ENCODE measurements at places on chromosomes 2 and 18.

DNA sequence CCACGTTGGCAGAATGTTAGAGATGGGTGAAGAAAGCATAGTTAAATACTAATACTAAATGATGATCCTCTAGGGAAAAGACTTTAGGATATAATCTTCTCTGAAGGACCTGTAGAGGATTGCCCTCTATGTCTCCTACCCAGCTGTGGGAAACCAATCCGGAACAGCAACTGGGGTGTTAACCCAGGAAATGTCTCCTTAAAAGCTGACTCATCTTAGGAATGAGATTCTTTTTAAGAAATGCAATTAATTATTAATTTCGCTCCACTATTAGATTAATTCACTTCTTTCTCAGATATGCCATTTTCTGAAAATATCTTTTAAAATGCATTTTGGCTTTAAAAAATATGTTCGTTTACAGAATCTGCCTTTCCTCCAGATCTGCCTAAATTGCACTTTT lies 7.4 kb downstream of the SCN3A start:
- no peak for DNase-seq

- DNase-seq, result no peak
These were observed 17.3 kb upstream of the GTF2A1L start for GRCh38 chr2:48600204-48600813.

GRCh38 chr2:96174251-96175144 lies 29.3 kb upstream of the DUSP2 start:
- DNase-seq, result peak; percentile 80

DNA sequence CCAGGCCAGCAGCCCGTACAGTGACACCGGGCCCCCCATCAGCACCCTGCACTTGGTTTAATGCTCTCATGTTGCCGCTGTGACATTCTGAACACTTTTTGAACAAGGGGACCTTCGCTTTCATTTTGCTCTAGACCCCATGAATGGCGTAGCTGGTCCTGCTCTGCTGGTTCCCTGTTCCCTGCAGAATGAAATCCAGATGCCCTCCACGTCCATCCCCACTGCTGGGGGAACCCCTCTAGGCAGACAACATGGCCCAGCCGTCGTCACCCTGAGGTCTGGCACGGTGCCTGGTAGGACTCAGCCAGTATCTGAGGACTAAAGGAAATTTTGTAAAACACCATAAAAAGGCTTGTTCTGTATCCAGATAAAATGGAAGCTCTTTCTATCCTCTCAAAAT lies 128.6 kb downstream of the KCTD1 start:
- DNase-seq, result no peak

GRCh38 chr2:158004126-158004764 lies 97.4 kb upstream of the UPP2 start:
- DNase-seq, result no peak

DNA sequence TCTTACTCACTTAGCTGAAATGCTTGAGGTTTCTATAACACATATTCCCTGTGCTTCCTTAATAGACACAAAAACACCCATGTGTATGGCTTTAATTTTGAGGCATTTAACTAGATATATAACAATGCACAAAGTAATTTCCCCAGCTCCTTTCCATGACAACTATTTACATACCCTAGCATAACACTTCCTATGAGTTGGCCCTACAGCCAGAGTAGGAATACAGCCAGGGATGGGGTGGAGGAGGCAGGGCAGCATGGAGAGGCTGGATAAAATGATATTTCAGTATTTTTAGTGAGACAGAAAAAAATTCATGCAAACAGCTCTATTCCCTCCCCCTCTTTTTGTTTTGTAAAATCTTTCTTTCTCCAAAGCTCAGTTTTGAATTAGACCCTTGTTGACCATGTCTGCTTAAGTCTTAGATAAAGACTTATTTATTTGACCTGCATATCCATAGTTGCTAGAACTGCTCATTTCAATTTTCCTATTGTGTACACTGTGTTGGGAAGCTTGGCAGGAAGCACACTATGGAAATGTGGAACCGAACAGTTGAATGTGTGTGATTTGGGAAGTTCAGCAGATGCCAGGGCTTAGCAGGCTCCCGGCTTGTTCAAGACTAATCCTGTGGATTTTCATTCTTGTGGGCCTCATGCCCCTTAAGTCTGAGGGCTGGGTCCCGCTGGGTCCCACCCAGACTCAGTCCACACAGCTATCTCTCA lies 11.2 kb upstream of the B3GNT2 start:
- DNase-seq, result no peak

GRCh38 chr18:51049137-51049536 lies 19.1 kb downstream of the SMAD4 start:
- DNase-seq, result no peak

DNA sequence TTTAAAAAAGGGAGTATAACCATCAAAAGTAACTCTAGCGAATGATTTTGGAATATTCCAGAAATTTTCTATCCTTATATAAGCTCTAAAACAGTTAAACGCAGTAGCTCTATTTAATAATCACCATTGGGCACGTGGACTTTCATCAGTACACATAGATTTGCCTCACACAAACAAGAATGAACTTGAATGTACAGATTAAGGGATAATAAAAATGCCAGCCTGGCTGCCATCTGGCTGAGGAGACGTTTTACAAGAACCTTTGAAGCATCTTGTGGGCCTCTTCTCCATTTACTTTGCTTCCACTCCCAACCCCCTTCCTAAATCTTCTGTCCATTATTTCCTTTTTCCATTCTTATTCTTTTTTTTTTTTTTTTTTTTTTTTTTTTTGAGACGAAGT lies 47.2 kb downstream of the AGAP1 start:
- DNase-seq, result no peak

GRCh38 chr2:106201661-106202060 lies 7.6 kb upstream of the UXS1 start:
- DNase-seq, result no peak

GRCh38 chr18:53531187-53531586 lies 693.3 kb downstream of the MBD2 start:
- no peak for DNase-seq

DNA sequence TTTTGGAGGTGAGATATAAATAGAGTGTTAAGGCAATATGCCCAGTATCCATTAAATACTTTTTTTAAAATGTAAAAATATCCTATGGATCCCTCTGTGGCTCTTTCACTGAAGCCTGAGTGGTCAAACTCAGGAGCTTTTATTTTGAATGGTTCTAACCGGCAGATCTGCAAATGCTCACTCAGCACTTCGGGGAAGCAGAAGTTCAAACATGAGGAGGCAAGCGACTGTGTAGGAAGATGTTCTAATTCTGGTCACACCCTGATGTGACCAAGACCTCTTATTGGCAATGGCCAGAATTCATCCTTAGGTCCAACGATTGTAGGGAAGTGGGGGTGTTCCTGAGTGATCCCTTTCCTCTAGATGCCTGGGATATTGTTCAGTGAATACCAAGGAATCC lies 168.8 kb downstream of the CDCA7 start:
- no peak for DNase-seq

DNA sequence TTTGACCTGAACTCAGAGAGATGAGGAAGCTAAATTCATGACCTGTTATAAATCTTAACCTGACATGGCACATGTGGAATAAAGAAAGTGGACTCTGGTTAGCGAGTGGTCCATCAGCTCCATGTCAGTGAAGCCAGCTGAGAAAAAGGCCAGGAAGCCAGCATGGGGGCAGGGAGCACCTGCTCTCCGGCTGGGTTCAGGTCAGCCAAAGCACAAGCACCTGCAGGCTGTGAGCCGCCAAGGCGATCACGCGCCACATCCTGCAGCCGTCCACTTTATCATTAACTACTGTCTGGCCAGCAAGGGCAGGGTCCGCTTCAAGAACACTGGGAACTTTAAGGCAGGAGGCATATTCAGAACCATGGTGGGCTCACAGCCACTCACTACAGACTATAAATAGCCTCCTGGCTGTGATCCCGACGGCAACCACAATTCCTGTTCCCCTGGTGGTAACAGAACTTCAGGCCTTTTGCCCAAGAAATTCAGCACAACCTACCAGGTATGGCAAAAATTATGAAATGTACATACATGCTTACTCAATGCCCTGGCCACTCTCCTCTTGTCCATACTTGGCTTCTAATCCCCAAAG lies 35.5 kb downstream of the ACVR1 start:
- DNase-seq, result peak; percentile 94

DNA sequence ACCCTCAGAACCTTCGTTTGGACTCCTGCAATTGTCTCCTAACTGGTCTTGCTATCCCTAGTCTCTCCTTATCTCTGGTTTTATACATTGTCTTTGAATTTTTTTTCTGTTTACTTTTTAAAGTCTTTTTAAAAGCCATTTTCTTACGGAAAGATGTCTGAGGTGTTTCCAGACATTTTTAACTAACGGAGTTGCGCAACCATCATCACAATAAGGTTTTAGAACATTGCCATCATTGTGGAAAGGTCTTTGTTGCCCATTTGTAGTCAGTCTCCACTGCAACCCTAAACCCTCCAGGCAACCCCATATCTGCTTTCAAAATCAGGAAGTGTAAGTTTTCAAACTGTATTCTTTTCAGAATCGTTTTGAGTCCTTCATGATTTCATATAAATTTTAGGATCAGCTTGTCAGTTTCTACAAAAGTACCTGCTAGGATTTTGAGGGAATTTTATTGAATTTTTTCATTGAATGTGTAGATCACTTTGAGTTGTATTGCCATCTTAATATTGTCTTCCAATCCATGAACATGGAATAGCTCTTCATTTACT lies 46.3 kb downstream of the ANKRD12 start:
- DNase-seq, result no peak

DNA sequence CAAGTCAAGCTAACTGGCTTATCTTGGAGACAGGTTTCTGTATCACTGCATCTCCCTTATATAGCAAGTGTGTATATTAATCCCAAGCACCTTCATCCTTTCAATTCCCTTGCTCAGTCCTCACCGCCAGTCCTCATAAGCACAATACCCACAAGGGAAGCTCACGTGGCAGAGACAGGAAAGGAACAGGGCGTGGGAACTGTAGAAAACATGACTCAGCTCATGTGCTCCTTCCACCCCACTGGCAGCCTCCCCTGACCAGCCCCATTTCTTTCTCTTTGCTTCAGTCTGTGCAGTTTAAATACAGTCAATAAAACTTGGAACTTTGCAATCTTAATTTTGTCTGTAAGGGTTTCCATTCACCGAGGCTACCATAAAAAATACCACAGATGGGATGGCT lies 36.5 kb upstream of the CDH19 start:
- no peak for DNase-seq

- no peak for DNase-seq
These were observed 38.6 kb upstream of the BZW1 start for GRCh38 chr2:200773083-200773482.

GRCh38 chr2:240189686-240190085 lies 49.2 kb upstream of the OTOS start:
- DNase-seq, result peak; percentile 25

- DNase-seq, result no peak
These were observed 5.3 kb upstream of the FLACC1 start for GRCh38 chr2:201362396-201362795.

- no peak for DNase-seq
These were observed 181.5 kb downstream of the NRXN1 start for GRCh38 chr2:50850290-50850969.

DNA sequence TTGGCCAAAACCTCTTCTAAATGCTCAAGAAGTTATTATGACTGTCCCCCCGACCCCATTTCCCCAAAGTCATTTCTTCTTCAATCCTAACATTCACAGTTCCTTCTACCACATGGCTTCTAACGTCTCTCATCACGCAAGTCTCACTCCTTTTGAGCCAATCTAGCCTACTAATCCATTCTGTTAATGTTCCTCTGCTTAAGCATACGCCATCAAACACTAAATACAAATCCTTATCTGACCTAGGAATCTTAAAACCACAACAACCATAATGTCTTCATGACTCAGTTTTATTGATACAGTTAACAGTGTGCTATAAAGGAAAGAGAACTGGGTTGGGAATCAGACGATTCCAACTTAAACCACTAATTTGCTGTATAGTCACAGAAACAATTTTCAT lies 23.9 kb downstream of the HNRNPLL start:
- no peak for DNase-seq

DNA sequence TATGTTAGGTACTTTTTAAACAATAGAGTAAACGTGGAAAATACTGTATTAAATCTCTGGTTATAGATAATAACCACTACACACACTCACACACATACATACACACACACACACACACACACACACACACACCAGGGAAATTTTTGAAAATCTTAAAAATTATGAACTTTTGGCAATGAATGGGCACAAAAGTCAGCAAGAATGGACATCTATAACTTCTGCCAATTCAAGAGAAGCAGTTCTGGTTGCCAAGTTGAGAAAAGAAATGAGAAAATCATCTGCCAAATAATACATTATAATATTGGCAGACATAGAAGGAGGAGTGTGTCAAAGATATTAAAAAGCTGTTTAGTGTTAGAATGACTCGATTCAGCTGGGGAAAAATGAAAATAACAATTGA lies 42.9 kb upstream of the TMEM178A start:
- DNase-seq, result no peak

- DNase-seq, result peak; percentile 98
These were observed at the start of gene ALS2 for GRCh38 chr2:201780674-201781493. TSS of gene ALS2 (minus strand) at chr2:201780933. CDS start at chr2:201768885, 12,048 bp downstream.

GRCh38 chr2:236545248-236545658 lies 24.4 kb upstream of the ACKR3 start:
- no peak for DNase-seq

DNA sequence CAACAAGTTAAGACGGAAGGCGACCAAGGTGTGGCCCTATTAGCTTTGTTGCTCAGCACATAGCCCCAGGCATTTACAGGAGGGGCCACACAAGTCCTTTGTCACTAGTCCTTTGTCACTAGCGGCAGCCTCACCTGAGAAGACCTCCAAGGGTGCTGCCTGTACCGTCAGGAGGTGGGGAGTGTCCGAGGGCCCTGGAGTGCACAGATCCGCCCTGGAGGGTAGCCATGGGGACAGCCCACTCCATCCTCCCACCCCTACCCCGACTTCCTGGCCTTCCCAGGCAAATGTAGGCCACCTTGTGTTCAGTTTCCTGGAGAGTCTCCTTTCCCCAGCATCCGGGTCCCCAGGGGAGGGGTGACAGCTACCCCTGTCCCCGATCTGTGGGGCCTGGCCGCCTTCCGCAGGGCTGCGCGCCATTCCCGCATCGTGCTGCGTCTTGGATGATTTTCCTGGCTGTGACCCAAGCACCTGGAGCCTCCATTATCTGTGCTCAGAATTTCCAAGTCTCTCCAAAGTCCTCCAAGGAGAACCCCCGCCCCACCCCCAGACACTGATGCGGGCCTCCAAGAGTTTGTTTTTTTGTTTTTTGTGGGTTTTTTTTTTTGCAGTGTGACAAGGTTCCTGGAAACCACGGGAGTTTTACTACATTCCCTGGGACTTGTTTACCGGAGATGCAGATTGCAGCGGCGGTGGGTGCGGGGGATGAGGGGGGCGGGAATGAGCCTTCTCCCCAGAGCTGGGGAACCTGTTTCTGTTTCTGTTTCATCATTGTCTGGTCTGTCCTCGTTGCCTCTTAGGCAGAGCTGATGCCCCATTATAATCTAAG lies 28.6 kb downstream of the TEX44 start:
- no peak for DNase-seq

DNA sequence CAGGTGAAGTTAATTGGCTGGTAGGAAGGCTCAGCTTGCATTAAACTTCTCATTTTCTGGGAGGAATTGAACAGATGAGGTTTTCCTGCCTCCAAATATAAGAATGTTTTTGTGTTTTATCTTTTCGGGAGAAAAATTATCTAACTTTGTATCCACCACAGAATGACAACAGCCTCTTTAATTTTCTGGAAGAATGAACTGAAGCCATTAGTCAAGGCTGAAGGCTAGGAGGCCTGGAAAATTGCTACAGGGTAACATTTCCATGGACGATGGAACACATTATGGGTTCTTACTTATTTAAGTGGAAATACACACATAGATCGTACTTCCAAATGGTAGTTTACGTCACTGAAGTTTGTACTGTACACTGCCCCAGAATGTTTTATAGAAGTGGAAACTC lies 28.0 kb upstream of the ZNF236 start:
- no peak for DNase-seq

- DNase-seq, result no peak
These were observed 22.6 kb downstream of the DHRS9 start for GRCh38 chr2:169091761-169092519.

All from right lobe of liver (tissue), 6 donors.